Heart right ventricle (tissue), 16 donors: ENCODE measurements at places on chromosomes 1 and 21. TPM values are rescaled to one million over a fixed set of nuclear protein-coding genes. Genes with fewer than 3 reads are reported as not detected.

GRCh38 chr1:61271412-61271789, 189.0 kb downstream of the NFIA start:
- H3K36me3 ChIP-seq: no peaks in the 10 kb centered on the region
- H3K27me3 ChIP-seq: no peaks in the 10 kb centered on the region
- H3K4me3 ChIP-seq: no peak overlapping the region
- H3K27ac ChIP-seq: no peak overlapping the region
- H3K4me1 ChIP-seq: peaks cover 46% of the 10 kb centered on the region

GRCh38 chr21:17921579-17922530, 102.7 kb upstream of the C21orf91 start:
- no peaks in the 10 kb centered on the region for H3K4me1 ChIP-seq
- DNase-seq: peak; percentile 20
- no peaks in the 10 kb centered on the region for H3K27me3 ChIP-seq
- no peak overlapping the region for H3K4me3 ChIP-seq
- H3K27ac ChIP-seq: no peak overlapping the region

DNA sequence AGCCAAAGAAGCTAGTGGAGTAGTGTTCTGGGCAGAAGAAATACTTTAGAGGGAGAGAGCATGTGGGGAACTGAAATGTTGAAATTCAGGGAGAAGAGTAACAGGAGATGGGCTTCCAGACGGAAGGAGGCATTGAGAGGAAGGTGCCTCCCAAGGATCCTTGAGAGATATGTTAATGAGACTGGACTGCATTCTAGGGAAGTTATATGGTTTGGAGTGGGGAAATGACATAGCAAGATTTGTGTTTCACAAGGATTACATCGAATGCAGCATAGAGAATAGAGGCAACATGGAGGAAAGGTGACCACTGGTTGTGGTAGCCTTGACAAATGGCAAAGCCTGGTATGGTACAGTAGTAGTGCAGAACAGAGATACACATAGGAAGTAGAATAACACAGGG, 160.5 kb upstream of the HMCN1 start:
- no peak overlapping the region for H3K27ac ChIP-seq
- DNase-seq: no peak
- no peaks in the 10 kb centered on the region for H3K36me3 ChIP-seq
- no peaks in the 10 kb centered on the region for H3K27me3 ChIP-seq
- H3K4me1 ChIP-seq: no peaks in the 10 kb centered on the region

DNA sequence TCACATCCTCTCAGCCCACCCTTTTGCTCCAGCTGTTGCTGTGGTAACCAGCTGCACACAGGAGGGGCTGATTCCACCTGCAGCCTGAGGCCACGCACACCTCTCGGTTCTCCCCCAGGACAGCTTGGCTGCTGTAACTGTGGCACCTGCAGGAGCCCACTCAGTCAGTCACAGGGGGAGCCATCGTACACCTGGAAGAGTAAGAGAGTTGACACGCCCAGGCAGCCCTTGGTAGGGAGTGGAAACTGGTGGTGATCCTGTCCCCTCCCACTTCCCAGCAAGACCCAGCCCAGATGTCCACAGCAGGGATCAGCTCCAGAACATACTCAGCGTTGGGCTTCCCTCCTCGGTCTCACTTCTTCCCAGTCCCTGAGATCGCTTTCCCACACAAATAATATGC, 32.2 kb upstream of the BACE2 start:
- DNase-seq: no peak
- H3K27ac ChIP-seq: no peak overlapping the region
- H3K27me3 ChIP-seq: no peaks in the 10 kb centered on the region
- H3K4me1 ChIP-seq: no peaks in the 10 kb centered on the region
- no peak overlapping the region for H3K4me3 ChIP-seq

DNA sequence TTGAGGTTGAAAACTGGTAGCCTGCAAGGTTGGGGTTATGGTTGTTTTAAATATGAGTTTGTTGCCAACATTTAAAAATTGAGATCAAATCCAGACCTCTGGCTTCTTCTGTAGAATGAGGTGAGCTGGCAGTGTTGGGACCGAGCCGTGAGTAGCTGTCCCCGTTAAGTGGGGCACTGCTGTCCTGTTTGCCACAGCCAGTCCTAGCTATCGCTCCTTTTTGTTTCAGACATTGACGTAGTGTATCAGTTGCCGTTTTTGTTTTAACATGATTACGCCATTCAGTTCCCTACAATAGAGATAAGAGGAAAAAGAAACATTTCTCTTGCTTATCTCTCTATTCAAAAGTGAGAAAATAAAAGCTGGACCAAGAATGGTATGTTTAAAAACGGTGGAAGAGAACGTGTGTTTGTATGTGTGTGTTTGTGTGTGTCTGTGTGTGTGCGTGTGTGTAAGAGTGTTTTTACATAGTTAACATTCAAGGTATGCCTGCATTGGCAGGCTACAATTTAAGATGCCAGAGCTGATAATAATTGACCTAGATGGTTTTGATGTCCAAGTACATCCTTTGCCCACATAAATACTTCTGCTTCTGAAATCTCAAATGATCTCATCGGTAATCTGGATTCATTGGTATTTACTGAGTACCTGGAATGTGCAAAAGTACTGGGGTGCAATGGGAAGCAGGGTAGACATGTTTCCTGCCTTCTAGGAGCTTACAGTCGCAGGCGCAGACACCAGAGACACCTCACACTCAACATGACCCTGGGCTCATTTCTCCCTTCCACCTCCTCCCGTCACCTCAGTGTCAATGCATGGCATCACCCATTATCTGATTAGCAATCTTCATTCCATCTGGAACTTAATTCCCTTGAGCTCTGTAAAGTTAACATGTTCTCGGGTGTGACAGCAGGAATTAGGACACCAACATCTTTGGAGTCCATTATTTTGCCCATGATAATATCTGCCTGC, 65.8 kb downstream of the HUNK start:
- no peak for DNase-seq
- no peak overlapping the region for H3K27ac ChIP-seq
- no peaks in the 10 kb centered on the region for H3K4me1 ChIP-seq
- no peaks in the 10 kb centered on the region for H3K36me3 ChIP-seq

DNA sequence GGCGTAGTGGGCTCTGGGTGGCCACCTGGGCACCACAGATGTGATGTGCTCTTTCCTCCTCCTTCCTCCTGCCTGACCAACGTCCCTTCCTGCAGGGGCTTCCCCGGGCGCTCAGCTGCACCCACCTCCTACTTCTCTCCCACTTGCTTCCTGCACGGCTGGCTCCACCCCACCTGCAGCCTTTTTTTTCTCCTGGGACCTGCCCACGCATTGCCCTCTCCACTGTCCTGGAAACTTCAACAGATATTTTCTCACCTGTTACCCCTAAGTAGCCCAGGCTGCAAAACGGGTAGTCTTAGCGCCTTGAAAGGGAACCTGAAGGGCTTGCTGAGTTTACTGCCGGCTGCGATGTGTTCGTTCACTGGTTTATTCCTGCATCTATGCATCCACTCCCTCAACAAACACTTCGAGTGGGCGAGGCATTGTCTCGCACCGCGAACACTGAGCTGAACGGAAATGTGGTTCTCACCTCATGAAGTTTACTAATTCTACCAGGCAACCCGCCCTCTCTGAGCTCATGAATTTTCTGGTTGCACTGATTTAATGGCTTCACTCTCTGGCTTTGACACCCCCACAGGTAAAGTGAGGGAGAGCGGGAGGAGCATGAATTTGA, 23.6 kb downstream of the ZBTB18 start:
- DNase-seq: no peak
- H3K4me1 ChIP-seq: no peaks in the 10 kb centered on the region
- no peak overlapping the region for H3K4me3 ChIP-seq
- H3K27ac ChIP-seq: no peak overlapping the region
- H3K36me3 ChIP-seq: no peaks in the 10 kb centered on the region
- H3K27me3 ChIP-seq: peaks cover 31% of the 10 kb centered on the region

DNA sequence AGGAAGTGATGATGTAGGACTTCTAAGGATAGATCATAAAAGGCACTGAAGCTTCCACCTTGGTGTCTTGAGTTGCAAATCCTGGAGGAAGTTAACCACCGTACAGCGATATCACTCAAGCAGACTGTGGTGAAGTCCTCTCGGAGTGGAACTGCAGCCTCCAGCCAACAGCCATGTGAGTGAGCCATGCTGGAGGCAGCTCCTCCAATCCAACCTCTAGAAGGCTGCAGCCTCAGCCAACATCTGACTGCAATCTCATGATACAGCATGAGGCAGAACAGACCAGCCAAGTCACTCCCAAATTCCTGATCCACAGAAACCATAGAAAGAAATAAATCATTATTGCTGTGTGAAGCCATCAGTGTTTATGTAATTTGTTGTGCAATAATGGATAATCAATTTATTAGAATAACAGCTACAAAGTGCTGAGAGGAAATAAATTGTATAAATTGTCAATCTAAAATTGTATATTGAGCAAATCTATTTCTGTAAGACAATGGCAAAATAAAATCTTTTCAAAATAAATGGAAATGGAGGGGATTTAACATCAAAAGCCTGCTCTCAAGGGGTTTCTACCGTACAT, 65.0 kb downstream of the PRSS38 start:
- peaks cover 3% of the 10 kb centered on the region for H3K4me1 ChIP-seq
- H3K4me3 ChIP-seq: no peak overlapping the region

- no peak overlapping the region for H3K4me3 ChIP-seq
- no peak for DNase-seq
- no peaks in the 10 kb centered on the region for H3K27me3 ChIP-seq
- no peak overlapping the region for H3K27ac ChIP-seq
These were observed 25.8 kb downstream of the CDC7 start for GRCh38 chr1:91526496-91526895.

- H3K27ac ChIP-seq: no peak overlapping the region
- no peak overlapping the region for H3K4me3 ChIP-seq
- no peak for DNase-seq
These were observed 20.3 kb upstream of the TXLNA start for GRCh38 chr1:32159189-32159588.

CD34 gene
- 53.4 TPM for total RNA-seq

TTC13 gene
- total RNA-seq: 4.3 TPM

CDA gene
- total RNA-seq: 1.8 TPM

FAM72C gene
- total RNA-seq: not detected

PDPN gene
- total RNA-seq: 14.2 TPM

HCRTR1 gene
- total RNA-seq: 0.92 TPM

RBP7 gene
- 18.7 TPM for total RNA-seq
